Gastroesophageal sphincter (tissue), 4 donors: ENCODE measurements at places on chromosomes 2 and 18.

- no peak for ATAC-seq
Measured at GRCh38 chr2:34534761-34535160, 935.7 kb upstream of the FAM98A start.

GRCh38 chr2:162085090-162085891, 11.3 kb upstream of the DPP4 start:
- ATAC-seq: no peak

DNA sequence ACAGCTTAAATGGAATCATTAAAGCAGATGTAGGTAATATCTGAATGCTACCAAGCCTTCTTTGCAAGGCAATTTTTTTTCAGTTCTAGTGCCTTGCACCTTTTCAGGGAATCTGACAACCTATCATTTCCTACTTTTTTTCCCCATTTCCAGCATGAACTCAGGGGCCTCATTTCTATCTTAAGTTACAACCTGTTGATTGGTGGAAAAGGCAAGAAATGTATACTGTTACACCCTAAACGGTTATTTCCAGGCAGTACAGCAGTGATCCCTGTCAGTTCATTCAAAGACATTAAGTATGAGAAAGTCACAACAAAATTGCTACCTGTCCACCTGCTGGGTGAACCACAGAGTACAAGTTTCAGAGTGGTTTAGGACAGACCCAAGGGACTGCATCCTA, 171.2 kb upstream of the PIK3C3 start:
- no peak for ATAC-seq

DNA sequence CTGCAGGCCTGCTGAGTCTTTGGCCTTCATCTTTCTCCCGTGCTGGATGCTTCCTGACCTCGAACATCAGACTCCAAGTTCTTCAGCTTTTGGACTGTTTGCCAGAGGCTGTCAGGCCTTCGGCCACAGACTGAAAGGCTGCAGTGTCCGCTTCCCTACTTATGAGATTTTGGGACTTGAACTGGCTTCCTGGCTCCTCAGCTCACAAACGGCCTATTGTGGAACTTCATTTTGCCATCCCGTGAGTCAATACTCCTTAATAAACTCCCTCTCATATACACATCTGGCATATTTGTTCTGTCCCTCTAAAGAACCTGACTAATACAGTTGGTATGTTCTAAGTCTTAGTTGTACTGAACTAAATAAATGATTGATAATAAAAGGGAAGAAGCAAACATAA, 702.8 kb upstream of the LINC00305 start:
- ATAC-seq: no peak

- ATAC-seq: no peak
Measured at GRCh38 chr18:64405161-64405560, 256.3 kb upstream of the LINC00305 start.

DNA sequence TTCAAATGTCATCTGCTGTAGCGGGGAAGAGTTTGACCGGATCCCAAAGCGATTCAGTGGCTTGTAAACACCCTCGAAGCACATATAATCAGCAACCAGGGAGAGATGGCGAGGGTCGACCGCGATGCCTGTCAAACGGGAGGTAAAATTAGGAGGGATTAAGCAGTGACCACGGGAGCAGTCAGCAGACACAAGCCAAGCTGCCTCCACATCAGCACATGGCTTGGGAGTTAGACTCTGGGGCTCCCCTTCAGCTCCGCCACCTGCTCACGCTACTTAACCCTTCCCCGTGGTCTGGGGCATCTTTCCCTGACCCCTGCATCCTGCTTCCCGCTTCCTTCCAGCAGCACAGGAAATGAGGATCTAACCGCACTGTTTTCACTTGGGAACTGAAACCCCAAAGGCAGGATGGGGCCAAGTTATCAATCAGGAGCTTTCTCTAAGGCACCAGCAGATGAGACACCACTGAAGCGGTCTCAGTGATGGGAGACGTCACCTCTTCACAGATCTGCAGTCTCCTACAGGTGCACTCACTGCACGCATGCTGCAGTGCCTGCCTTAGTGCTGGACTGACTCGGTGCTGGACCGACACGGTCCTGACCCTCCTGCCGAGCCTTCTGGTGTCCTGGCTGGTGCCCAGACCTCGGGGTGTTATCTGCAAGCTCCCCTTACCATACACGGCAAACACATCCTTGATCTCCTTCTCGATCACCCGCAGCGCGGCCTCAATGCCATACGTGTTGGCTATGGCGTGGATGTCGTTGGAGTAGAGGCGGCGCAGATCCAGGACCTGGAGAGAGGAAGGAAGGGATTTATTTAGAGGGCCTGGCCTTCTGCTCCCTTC, 77.5 kb downstream of the POLR1A start:
- ATAC-seq: no peak

DNA sequence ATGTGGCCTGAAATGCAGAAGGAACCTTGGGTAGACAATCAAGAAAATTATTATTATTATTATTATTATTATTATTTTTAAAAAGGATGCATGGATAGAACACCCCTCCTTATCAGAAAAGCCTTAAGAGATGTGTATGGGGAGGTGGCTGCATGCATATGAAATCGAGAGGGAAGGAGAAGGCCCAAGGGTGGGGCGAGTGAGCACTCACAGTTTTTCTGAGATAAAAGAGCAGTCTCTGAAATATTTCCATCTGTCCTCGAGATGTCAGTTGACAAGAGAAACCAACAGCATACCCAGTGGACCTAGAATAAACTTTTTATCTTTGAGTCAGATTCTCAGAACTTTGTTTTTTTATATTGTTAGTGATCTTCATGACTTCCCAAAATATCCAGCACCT, 282.9 kb downstream of the GPD2 start:
- no peak for ATAC-seq
